ENCODE measurements at places on chromosomes 7 and 10. TPM values are rescaled to one million over a fixed set of nuclear protein-coding genes. Genes with fewer than 3 reads are reported as not detected.

The RAPGEF5 gene
- 0.75 TPM for total RNA-seq

The AGBL3 gene
- 1.00 TPM for total RNA-seq

The CYP2C8 gene
- not detected for total RNA-seq

The LUC7L2 gene
- 43.1 TPM for total RNA-seq

Data from uterine smooth muscle cell (primary cell).